Ureter (tissue), 1 donor: ENCODE measurements at places on chromosomes 6 and 20.

DNA sequence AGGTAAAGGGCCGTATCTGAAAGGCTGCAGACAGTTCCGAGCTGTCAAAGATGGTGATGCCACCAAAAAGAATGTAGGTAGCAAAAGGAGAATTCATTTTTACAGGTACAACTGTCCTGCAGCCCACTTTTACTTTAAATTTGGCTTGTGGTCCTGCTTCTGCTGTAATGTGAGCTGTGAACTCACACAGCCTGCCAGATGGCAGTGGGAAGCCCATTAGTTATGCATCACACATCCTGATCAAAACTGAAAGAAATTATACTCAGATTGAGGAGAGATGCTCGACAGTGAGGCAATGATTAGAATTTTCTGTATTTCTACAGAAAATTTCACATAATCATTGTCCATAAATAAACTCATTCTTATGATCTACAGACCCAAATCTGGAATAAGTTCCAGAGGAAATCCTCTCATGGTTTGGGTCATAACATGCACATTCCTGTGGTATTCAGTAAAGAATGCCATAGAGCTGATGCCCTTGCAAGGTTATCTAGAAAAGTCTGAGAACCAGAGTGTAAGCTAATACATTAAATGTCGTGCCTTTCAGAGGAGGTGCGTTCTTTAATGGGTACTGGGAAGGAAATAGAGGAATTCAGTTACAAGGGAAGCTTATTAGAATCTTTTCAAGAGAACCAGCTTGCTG is 23.9 kb upstream of the E2F3 start:
- no peak for DNase-seq

DNA sequence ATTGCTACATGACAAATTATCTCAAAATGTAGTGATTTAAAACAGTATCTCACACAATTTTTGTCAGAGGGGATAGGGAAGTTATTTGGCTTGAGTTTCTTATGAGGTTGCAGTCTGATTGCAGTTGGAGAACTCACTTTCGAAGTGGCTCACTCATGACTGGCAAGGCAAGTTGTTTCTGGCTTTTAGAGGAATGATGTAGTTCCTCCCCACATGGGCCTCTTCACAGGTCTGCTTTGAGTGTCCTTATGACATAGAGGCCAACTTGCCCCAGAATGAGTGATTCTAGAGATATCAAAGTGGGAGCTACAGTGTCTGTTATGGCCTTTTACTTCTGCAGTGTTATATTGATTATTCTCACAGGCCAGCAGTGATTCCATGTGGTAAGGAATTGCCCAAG is 6.1 kb downstream of the DOP1A start:
- DNase-seq = no peak

- no peak for DNase-seq
Measured at GRCh38 chr6:145427232-145427631, 308.1 kb downstream of the EPM2A start.

DNA sequence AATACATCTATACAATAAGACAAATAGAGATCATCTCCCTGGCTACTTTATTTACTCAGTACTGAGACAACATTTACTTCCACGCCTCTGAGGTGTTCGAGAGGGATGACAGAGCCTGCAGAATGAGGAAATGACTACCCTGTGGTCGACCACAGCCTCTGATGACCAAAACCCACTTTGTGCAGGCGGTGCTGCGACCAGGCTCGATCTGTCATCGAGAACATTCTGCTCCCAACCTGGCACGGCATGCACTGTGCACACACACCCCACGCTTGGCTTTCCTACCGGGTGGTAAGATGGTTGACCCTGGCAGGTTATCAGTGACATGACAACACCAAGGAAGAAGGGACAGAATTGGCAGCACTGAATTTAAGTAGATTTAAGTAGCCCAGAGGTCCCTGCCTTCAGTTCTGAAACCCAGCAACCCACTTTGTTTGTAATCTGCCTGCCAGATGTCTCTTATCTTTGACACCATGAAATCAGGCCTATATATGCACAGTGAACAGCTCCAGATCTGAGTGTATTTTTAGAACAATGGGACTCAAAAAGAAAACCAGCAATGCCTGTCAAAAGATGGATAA is 42.6 kb downstream of the TTI1 start:
- peak; percentile 64 for DNase-seq
